ENCODE measurements at places on chromosomes 4 and X.

- DNase-seq: no peak
These were observed 9.6 kb downstream of the UBA6 start for GRCh38 chr4:67691328-67691727.

GRCh38 chr4:77044461-77045150 is 31.2 kb downstream of the CCNI start:
- no peak for DNase-seq

DNA sequence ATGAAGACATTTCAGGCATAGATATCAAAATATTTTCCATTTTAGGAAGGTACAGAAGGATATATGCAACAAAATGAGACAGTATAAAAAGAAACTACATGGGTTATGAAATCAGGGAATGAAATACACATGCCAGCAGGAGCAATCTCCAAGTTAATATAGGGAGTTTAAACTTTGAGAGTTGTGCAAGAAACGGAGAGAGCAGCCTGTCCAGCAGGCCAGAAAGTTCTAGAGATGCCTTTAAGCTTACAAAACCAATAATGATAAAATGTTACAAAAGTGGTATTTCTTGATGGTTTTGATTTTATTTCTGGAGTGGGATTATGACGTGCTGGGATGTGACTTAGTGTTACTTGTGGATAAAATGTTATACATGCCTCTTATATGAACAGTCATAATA is 2047.9 kb downstream of the ARAP2 start:
- no peak for DNase-seq

- no peak for DNase-seq
These were observed at the start of gene CXCL10 for GRCh38 chr4:76023389-76023788. CXCL10 (minus strand) TSS chr4:76023497; CDS start chr4:76023431, 66 bp downstream.
